ENCODE measurements at places on chromosomes 1 and 21.

DNA sequence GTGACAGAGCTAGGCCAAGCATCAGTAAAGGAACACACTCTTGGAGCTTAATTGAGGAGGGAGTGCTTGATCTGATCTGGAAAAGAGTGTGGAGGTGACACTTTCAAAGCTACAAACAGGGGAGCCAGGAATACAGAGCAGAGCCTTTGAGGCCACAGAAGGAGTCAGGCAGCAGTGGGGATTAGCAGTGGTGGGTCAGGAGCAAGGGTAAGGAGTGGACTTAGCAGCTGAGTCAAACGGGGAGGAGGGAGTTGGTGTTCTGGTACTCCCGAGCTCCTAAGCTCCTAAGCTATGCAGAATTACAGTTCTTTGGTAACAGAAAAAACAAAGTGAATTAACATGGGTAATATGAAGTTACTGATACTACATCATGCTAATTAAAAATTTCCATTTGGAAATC is 14.5 kb downstream of the RAB4A start:
- DNase-seq = no peak

GRCh38 chr1:156809711-156810366 is 6.8 kb downstream of the SH2D2A start:
- no peak for DNase-seq

- DNase-seq = no peak
These were observed 9.1 kb upstream of the C1QA start for GRCh38 chr1:22627331-22627730.

GRCh38 chr21:44353191-44353970 is at the start of gene TRPM2:
TRPM2 (plus strand) TSS chr21:44353621; CDS start chr21:44353701, 80 bp downstream.
- no peak for DNase-seq

DNA sequence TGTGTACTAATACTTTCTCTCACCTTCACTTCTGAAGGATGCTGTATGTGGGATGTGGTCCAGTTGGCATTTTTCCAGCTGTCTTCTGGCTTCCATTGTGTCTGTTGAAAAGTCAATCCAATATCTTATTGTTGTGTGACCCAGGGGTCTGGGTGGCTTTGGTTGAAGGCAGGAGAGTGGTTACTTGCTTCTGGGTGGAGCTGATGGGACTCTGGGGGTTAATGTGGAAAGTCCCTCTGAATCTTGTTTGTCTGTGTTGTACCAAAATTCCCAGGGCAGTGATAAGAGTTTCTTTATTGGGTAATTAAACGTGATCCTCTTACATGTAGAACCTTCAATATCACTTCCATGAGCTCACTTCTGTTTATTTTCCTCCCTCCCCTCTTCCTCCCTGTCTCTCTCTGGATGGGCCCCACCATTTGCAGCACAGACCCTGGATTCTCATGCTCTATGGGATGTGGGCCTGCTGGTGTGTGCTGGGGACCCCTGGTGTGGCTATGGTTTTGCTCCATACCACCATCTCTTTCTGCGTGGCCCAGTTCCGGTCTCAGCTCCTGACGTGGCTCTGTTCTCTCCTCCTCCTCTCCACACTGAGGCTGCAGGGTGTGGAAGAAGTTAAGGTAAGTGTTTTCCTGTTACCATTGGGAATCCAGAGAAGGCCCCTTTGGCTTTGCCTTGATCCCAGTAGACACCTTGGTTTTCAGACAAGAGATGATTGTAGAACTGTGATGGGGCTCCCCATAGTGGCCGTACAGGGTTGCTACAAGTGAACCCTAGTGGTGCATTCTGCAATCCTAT is 71.5 kb downstream of the HHAT start:
- DNase-seq = peak; percentile 43

DNA sequence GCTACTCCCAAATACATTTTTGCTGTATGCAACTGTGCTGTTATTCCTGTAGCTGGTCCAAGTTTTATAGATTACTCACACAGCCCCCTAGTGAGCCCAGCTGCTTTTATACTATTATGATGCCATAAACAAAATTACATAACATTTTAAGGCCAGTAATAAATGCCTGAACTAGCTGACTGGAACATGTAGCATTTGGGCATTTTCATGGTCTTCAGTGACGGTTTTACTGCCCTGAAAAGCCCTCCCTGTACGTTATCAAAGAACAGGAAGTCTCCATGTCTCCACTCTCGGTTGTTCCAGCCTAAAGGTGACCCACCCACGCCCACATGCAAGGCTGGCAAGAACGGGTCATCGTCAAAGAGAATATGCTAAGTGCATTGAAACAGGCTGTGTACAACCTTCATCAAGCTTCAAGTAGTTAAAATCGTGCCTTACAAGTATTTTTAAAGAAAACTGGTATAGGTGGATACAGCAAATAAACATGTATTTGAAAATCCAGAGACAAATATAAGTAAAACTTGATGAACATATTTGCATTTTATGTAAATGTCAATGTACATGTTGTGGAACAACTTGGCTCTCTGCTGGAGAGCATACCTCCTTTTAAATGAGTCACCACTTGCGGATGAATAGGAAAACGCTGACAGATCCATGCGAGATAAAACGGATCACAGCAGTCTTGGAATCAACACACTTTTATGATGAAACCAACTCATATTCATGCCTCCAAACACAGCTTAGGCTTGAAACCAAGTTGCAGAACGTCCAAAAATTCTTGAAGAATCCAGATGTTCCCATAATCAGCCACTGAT is 520.5 kb downstream of the SMYD3 start:
- no peak for DNase-seq

GRCh38 chr1:35726450-35727433 is 8.1 kb upstream of the C1orf216 start:
- peak; percentile 37 for DNase-seq

DNA sequence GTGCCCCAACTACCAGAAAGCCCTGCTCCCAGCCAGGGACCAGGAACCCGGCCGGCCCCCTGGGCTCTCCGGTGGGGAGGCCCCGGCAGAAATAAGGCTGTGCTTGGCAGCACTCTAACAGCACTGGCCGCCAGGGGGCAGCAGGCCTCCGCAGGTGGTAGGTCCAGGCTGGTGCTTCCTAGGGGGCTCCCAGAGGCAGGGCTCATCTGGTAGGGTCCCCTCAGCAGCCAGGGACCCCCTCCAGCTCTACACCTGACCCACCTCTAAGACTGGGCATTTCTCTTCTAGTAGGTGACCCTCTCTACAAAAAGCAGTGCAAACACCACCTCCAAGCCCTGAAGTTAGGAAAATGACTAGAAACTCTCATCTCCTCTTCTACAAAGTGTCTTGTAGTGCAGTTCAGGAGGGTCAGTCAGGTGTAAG is 85.6 kb downstream of the STUM start:
- DNase-seq = peak; percentile 41

- peak; percentile 26 for DNase-seq
These were observed 3.6 kb upstream of the ZBTB7B start for GRCh38 chr1:154998818-154999570.

- DNase-seq = no peak
These were observed 23.6 kb upstream of the CCDC17 start for GRCh38 chr1:45647248-45648021.

DNA sequence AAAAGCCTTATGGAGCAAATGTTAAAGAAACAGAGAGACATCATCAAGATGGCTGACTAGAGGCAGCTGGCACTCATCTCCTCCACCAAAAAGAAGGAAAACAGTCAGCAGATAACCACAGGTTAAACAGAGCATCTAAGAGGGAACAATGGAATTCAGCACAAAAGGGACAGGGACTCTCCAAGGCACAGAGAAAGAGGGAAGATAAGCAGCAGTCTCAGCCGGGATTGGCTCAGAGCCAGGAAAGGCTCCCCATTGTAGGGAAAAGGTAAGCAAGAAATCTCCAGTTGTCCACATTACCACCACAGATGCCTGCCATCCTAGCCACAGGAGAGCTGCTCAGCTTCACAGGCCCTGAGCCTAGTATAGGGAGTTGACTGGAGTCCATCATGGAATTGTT is 605.5 kb downstream of the SMYD3 start:
- DNase-seq = no peak

- DNase-seq = no peak
These were observed 6.3 kb upstream of the CATSPER4 start for GRCh38 chr1:26184086-26184485.

- DNase-seq = no peak
These were observed 1748.6 kb downstream of the BRINP3 start for GRCh38 chr1:188729039-188729438.

DNA sequence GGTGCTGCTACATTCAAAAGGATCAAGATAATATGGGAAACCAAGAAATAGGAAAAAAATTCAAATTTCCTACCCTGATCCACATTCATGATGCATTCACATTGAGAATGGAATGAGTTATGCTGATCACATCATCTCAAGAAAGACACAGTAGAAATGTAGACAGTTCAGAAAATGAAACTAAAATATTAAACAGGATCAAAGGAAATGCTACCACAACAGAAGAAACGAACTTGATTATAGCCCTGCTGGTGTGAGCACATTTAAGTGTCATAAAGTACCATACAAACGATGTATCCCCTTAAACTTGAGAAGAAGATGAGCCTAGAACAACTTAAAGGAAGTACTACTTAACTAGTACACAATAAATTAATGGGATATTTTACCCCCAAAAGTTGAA is 21.3 kb downstream of the SYDE2 start:
- DNase-seq = no peak

DNA sequence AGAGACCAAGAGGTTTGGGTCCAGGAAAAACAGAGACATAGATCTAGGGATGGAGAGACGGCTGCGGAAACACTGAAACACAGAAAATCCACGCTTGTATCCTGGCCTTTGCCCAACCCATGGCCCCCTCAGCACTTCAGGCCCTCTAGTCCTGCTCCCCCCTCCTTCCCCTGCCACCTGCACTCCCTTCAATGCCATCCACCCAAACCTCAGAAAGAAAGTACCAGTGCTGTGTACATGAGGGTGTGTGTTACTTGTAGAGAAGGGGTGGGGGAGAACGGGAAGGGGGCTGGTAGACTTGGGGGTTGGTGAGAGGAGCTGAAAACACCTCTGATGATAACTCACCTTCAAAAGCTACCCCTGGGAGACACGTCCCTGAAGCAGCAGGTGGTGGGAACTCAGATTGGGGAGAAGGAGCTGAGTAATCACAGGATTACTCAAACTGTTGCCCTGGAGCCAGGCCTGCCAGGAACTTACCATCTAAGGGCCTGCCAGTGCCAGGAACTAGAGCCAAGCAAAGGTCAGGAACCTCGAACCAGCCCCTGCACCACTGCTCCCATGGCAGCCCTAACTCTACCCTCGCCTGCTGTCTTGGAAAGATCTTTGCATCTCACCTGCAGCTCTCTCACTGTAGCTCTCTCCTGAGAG is 11.5 kb downstream of the RORC start:
- no peak for DNase-seq

- DNase-seq = no peak
These were observed 117.5 kb downstream of the TGFB2 start for GRCh38 chr1:218462587-218462986.

DNA sequence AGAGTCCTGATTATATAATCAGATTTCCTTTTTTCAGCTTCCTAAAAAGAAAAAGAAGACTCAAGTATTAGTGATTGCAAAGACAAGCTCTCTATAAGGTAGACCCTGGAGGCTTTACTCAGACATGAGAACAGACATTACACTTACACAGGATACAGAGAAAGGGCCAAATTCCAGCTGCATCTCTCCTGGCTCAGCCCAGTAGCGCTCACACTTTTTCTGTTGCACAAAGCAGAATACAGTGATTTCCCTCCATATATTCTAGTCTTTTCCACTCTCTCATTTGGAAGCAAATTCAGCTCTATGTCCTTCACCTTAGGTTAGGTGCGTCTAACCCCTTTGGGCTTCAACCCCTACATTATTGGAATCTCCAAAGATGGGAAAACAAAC is 15.1 kb downstream of the PTPN22 start:
- no peak for DNase-seq

GRCh38 chr1:222680080-222680479 is 32.2 kb downstream of the AIDA start:
- DNase-seq = no peak

- peak; percentile 83 for DNase-seq
These were observed 10.1 kb upstream of the MEF2D start for GRCh38 chr1:156510709-156511108.

GRCh38 chr1:219090607-219091006 is 83.1 kb upstream of the LYPLAL1 start:
- DNase-seq = no peak

DNA sequence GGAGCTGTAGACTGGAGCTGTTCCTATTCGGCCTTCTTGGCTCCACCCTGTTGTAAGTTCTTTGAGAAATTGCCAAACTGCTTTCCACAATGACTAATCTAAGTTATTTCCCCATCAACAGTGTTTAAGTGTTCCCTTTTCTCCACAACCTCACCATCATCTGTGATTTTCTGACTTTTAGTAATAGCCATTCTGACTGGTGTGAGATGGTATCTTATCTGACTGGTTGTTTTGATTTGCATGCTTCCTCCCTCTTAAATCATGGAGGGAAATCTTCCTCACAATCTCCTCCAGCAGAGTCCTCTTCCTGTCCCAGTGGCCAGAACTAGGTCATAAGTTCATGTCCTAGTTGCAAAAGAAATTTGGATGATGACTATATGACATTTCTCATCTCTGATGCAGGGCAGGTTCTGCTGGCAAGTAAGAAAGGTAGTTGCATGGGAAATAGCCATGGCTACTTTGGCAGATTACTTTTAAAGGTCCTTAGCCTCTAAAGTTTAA is 294.0 kb downstream of the LRRC40 start:
- no peak for DNase-seq

GRCh38 chr1:162218546-162218945 is 149.1 kb downstream of the NOS1AP start:
- DNase-seq = no peak

GRCh38 chr1:147509786-147510395 is 31.4 kb upstream of the BCL9 start:
- no peak for DNase-seq

DNA sequence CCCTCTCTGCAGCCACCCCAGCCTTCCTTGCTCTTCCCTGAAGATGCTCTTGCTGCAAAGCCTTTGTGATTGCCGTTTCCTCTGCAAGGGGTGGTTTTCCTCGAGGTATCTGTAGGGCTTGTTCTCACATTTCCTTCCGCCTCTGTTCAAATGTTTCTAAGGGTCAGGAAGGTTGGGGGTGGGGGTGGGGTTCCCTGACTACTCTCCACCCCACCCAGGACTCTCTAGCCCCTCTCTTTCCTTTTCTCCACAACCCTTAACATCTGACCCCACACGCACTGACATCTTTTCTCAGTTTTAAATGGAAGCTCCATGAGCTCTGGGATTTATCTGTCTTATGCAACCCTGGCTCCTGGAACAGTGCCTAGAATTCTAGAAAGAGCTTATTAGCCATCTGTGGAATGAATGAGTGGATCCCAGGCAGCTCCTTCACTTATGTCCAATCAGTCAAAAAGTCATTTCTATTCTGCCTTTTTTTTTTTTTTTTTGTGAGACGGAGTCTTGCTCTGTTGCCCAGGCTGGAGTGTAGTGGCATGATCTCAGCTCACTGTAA is 27.3 kb upstream of the ZNF362 start:
- DNase-seq = no peak

GRCh38 chr21:35737899-35738346 is 322.4 kb downstream of the SETD4 start:
- DNase-seq = no peak

- DNase-seq = no peak
These were observed 21.0 kb upstream of the TMEM52 start for GRCh38 chr1:1940123-1940425.

DNA sequence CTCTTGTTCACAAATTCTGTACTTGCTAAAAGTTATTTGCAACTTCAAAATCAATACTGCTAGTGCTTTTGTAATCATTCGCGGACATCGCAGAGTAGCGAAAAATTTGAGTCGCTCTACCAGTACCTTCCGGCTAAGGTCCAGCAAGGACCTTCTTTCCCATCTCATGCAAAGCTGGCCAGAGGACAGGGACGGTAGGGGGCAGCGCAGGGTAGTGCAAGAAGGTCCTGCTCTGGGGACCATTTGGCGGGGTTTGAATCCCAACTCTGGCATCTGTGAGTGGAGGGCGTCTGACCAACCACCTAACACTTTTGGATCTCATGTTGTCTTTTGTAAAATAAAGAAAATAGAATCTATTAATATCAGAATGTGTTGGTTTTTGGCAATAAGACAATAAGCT is 258.3 kb downstream of the SPATA17 start:
- no peak for DNase-seq
